Stimulated activated CD4-positive, alpha-beta T cell treated with anti-CD3 and anti-CD28 coated beads, TNF-alpha, amount 100 ng/mL, for 4 hours (primary cell): ENCODE measurements at places on chromosomes 12 and 14.

- DNase-seq, result no peak
Observed at GRCh38 chr12:54029529-54030441, 1.5 kb downstream of the HOXC6 start.

DNA sequence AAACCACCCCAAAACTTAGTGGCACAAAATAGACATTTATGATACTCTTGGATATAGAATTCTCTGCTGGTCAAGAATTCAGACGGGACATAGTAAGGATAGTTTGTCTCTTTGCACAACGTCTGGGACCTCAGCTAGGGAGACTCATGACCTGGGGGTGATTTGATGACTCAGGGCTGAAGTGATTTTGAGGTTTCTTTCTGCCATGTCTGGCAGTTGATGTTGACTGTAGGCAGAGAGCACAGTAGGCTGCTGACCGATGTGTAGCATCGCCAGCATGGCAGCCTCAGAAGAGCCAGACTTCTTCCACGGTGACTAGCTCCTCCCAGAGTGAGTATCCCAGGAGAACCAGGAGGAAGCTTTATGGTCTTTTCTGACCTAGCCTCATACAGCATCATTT, 88.9 kb upstream of the FRMD6 start:
- DNase-seq, result no peak

- no peak for DNase-seq
Observed at GRCh38 chr12:68803948-68804656, 3.9 kb upstream of the MDM2 start.

- no peak for DNase-seq
Observed at GRCh38 chr14:23028799-23029198, 5.9 kb downstream of the PSMB5 start.

DNA sequence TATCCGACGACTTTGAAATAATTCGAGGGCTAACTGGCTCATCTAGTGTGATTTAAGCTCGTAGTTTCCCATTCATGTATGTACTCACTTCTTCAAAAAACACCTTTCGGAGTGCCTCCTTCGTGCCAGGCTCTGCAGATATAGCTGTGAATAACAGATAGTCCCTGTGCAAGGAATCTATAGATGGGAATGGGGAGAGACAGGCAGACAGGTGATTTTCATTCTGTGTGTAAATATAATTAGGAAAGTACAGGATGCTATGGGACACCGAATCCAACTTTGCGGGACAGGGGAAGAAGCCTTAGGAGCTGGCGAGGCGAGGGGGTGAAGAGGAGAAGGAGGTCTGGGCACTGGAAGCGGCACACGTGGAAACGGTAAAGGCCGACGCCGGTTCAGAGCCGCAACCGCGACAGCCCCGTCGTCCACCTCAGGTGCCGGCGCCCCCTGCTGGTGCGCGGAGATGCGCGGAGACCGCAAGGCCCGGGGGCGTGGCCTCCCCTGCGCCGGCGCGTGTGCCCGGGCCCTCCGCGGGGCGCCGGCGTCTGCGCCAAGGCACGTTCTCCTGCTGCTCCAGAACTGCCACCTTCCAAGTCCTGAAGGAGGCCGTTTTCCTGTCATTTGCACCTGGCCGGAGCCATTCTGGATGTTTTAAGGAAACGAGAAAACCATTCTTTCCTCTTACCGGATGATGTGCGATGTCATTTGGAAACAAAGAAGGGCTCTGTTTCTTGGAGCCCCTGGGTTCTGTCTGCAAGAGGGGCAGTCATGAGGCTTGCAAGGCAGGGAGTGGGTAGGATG, 18.0 kb upstream of the CACNA1C start:
- DNase-seq, result peak; percentile 78

DNA sequence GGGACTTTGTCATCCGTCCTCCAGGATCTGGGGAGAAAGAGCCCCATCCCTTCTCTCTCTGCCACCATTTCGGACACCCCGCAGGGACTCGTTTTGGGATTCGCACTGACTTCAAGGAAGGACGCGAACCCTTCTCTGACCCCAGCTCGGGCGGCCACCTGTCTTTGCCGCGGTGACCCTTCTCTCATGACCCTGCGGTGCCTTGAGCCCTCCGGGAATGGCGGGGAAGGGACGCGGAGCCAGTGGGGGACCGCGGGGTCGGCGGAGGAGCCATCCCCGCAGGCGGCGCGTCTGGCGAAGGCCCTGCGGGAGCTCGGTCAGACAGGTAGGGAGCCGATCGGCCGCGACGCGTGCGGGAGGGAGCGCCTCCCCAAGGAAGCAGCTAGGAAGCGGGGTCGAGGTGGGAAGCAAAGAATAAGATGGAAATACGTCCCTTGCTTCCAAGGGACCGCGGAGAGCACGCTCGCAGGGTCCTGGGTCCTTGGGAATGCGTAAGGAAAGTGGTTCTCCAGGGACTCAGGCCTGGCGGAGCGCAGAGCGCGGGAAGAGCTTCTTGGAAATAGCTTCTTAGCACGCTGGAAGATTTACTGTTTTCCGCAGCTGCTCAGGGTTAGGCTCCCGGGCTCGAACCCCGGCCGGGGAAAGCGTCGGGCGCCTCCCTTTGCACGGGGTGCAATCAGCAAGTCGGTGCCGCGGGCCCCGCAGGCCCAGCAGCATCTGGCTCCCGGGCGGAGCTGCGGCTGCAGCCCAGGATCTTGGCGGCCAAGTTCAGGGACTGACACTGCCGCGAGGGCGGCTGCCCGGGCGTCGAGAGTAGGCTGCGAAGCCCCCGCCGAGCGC, 457 bp downstream of the SOCS2 start:
- peak; percentile 20 for DNase-seq

- DNase-seq, result peak; percentile 38
Observed at GRCh38 chr12:6700646-6701051, at the start of gene PIANP. TSS of gene PIANP (minus strand) at chr12:6700815. CDS start at chr12:6698061, 2,754 bp downstream.

DNA sequence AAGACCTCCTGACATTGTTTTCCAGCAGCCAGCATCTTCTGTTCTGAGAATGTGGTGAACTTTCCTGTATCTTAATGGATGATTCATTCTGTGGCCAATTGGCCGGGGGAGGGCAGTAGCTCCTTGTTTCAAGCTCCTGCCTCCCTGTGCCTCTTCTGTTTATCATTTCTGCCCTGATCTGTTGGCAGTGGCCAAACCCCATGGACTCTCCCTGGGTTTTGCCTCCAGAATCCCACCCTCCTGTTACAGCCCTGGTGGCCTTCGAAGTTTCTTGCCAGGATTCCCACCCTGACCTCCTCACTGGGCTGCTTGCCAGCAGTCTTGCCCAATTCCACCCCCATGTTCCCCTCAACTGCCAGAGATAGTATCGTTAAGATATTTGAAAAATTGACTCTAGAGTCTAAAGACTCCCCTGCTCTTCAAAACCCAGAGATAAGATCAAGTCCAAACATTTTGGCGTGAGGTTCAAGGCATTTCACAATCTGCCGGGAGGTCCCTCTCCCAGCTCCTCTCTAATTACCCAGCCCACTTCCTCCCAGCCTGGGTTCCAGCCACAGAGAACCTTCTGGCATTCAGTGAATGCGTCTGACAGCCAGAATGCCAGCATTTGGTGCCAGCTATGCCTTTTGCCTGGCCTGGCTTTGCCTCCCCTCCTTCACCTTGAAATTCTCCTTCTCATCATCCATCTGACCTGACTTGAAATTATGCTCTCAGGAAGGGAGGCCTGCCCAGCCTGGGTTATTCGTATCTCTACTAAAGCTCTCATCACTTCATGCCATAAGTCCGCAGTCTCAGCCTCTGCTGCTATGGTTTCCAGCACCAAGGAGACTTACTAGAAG, 37.7 kb upstream of the TXNRD1 start:
- no peak for DNase-seq

GRCh38 chr12:15712823-15713660, 76.1 kb downstream of the EPS8 start:
- no peak for DNase-seq

DNA sequence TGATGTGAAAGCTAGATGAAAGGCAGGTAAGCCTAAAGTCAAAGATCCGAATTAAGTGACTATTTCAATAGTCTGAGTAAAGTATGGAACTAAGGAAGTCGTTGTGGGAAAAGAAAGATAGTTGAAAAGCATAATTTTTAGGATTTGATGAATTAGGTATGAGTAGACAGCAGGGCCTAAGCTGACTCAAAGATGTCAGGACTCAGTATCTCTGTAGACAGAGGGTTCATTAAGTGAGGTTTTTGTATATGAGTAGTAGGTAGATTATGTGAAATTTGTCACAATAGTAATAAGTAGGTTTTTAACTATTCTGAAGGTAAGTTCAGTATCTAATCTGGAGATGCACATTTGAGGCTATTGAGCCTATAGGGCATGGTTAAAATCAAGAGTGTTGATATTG, 196.4 kb downstream of the RASSF9 start:
- DNase-seq, result no peak

DNA sequence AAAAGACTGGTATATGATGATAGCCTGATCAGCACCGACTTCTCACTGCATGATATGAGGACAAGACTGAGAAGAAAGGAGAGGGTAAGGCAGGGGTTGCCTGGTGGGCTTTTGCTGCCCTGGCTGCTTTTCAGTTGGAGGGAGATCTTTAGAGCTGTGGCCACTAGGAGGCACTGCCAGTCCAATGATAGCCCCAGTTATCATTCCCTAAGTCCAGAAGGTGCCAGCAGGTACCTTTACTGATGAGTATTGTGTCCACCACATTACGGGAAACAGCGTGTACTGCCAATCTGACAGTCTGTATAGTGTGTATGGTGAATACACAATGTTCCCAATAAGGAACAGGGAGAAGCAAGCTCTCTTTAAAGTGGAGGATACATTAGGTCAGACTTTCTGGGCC, 55.8 kb upstream of the CCDC175 start:
- DNase-seq, result no peak

DNA sequence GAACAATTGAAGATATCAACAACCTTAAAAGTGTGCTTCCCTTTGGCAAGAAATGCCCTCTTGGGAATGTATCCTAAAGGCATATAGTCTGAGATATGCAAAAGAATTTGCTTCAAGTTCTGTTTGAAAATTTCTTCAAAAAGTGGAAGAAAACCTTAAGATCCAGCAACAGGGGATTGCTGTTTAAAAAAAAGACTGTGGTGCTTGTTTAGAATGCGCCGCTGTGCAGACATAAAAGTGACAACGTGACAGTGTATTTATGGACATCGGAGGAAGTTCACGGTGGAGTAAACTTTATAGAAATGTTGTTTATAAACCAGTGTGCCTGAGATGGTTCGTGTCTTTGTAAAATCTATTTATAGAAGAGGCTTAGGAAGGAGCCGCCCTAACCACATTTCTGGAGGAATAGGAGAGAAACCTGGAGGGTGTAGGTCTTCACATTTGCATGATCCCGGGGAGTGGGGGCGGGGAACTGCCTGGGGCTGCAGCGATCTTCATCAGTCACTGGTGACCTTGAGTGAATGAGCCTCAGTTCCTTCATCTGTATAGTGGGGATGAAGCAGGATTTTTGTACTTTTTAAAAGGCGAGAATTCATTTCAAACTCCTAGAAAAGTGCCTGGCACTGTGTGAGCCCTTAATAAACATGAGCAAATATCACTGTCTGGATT, 27.5 kb downstream of the ADGRD1 start:
- no peak for DNase-seq

- no peak for DNase-seq
Observed at GRCh38 chr14:80959496-80959895, 4.1 kb downstream of the TSHR start.

DNA sequence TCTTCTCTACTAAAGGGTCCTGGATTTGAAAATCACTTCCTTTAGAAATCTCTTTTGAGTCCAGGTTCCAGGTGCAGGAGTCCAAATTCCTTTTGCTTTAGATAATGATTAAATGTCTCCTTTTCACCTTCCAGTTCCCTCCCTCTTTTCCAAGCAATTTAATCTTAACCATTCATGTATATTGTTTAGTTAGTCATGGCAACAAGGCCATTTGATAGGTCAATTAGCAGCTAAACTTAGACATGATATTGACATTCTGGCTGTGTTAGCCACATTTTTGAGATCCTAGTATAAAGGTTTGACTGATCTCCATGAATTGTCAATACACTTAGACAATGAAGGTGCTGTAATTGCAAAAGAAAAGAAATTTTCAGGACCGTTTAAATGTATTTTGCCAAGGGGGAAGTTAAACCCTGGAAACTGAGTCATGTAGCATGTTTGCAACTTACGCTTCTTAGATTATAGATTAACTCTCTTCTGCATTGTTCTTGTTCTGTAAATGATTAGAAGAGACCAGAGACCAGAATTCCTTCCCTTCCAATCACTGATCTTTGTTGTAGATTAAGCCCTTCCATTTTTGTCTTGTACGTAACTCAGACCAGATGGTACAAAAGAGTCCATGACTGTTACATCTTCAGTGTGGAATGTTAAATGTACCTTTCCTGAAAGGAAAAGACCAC, 12.4 kb upstream of the C12orf75 start:
- DNase-seq, result no peak

DNA sequence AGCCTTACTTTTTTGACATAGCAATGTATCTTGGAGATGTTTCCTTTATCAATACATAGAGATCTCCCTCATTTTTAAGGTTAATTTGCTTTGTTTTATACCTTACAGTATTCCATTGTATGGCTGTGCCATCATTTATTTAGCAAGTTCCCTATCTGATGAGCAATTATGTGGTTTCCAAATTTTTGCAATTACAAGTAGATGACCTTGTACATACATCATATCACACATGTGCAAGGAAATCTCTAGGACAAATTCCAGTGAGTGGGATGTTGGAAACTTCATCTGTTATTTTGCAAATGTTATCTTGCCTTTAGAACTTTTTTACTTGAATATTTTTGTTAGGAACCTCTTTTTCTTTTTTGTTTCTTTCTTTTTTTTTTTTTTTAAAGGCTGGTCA, 49.7 kb downstream of the DRAM1 start:
- no peak for DNase-seq

GRCh38 chr12:32139064-32139421, 32.4 kb downstream of the BICD1 start:
- DNase-seq, result no peak

DNA sequence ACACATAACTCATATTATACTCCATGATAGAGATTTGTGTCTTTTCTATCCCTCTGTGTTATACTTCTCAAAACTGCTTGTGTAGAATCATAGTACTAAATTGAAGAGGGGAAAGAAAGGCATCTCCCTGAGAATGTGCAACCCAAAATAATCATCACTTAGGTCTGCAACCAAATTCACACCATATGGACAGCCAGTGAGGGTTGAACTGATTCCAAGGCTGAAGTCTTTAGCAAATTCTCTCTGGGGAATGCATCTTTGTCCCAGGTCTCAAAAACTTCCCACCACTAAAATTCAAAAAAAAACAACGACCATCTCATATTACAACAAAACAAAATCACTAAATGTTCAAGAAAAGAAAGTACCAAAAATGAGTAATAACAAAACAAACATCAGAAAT, 11.0 kb downstream of the ZFC3H1 start:
- DNase-seq, result no peak

GRCh38 chr14:59236195-59236594, 47.7 kb downstream of the DAAM1 start:
- no peak for DNase-seq

GRCh38 chr14:85528897-85529631, 880 bp upstream of the FLRT2 start:
- no peak for DNase-seq

GRCh38 chr12:127560041-127560478, 706.9 kb upstream of the TMEM132C start:
- DNase-seq, result no peak

DNA sequence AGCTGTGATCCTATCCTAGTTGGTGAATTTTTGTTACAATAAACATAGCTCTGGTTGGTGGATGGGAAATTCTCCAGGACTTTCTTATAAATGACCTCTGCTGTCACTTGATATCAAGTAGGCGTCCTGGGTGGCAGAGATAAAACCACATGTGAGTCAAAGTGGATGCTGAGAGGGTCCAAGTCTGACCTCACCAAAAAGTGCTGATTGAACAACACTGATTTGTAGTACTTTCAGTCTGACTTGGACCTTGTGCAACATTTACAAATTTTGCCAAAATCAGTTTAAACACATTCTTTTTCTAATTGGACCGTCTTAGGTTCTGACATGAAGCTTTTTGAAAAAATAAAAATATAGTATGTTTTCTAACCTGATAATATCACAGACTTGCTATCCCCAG, 585.6 kb downstream of the GALC start:
- no peak for DNase-seq
